Esophagus (tissue), 2 donors: ENCODE measurements at places on chromosomes 1 and 21. TPM values are rescaled to one million over a fixed set of nuclear protein-coding genes. Genes with fewer than 3 reads are reported as not detected.

GJA8 gene
- polyA plus RNA-seq, result not detected

S1PR1 gene
- 6.0 TPM for polyA plus RNA-seq

URB1 gene
- 5.5 TPM for polyA plus RNA-seq

ZNF683 gene
- 0.51 TPM for polyA plus RNA-seq

LRRC53 gene
- polyA plus RNA-seq, result not detected

DNALI1 gene
- polyA plus RNA-seq, result 1.1 TPM

UCK2 gene
- polyA plus RNA-seq, result 18.8 TPM

S100A14 gene
- polyA plus RNA-seq, result 2,532 TPM

CFAP45 gene
- 0.44 TPM for polyA plus RNA-seq

FCRL3 gene
- 0.05 TPM for polyA plus RNA-seq

KIRREL1 gene
- 3.7 TPM for polyA plus RNA-seq

SPATA21 gene
- 0.13 TPM for polyA plus RNA-seq

CFHR1 gene
- not detected for polyA plus RNA-seq

TFF2 gene
- polyA plus RNA-seq, result 0.13 TPM

GABPB2 gene
- polyA plus RNA-seq, result 4.2 TPM

HES5 gene
- 0.71 TPM for polyA plus RNA-seq

SLC45A1 gene
- 0.61 TPM for polyA plus RNA-seq

BGLAP gene
- polyA plus RNA-seq, result 0.81 TPM

C1orf105 gene
- polyA plus RNA-seq, result not detected

CNR2 gene
- 0.02 TPM for polyA plus RNA-seq

CCDC190 gene
- polyA plus RNA-seq, result 1.5 TPM

FAM72B gene
- 1.3 TPM for polyA plus RNA-seq

CELA2A gene
- polyA plus RNA-seq, result not detected
